ENCODE measurements at places on chromosomes 5 and 9.

DNA sequence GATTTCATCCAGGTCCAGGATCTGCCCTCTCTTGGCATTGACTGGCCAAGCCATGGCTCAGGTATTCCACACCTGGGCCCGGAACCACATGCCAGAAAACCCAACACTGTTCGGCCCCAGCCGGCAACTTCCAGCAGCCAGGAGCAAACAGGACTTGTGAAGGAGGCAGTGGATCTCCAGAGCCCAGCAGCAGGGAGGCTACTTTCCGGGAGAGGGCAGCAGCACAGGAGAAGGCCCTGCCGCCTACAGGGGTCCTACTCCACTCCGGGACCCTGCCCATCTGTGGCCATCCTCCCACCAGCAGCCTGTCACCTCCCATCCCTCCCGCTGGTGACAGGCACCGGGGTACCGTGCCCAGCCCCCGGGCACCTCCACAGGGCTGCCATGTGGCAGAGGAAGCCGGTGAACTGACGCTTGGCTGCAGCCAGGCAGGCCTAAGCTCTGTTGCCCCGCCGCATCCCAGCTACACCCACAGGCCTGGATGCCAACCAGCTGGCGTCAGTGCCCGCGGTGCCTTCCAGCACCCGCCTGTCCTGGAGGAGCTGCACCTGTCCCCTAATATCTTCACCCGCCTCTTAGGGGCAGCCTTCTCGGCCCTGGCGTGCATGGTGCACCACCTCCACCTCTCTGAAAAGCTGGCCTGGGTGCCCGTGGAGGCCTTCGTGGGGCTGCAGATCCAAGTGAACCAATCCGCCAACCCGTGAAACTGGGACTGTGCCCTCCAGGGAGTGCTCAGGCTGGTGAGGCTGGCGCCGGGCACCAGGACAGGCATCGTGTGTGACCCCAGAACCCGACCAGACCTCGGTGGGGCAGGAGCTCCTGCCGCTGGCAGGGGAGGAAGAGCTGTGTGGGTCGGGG lies 18.9 kb upstream of the SLC30A5 start:
- DNase-seq: no peak

DNA sequence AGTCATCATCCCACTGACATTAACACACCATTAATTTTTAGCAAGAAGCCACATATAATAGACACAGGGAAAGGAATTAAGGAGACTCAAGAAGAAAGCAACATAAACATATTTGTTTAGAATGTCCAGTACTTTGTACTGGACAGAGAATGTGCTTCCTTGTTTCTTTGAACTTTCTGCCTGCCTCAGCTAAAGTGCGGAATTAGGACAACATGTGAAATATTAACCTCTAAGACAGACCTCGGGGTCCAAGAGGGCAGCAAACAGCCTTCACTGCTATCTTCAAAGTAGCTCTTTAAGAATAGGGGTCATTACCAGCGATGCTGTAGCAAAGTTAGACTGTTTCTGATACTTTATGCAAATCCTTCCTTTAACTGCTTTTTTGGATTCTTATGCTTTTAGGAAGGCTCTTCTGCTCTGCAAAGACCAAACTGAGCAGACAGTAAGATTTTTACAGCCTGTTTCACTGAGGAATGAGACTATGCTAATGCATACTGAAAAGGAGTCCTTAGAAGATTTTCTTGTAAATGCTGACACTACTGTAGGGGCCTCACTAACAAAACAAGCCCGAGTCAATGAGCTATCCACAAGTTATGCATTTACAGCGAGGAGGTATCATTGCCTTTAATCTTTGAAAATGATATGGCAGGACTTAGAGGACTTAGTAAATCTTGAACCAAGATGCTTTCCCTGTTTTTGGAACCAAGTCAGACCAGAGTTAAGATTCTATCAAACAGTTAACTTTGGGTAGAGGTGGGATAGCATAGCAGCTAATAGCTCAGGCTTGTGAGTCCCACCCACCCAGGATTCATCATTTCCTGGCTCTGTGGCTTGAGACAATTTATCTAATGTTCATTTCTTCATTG lies 23.8 kb downstream of the DAB2 start:
- DNase-seq: no peak

GRCh38 chr9:131807144-131807983 lies 67.5 kb upstream of the RAPGEF1 start:
- no peak for DNase-seq

DNA sequence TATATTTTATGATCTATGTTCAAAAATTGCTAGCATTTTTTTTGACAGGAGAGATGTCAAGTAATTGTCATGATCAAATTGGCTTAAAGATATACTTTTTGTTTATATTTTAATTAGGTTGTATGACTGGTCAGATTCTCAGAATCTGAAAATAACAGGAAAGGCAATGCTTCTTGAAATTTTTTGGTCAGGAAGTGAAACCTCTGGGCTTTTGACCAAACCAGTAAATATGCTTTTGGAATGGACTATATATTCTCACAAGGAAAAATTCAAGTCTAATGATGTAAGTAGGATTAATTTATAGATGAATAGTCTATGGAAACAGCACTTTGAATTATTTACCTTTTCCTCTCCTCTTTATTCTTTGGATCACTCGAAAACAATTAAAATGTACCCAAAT lies 52.3 kb downstream of the SLF1 start:
- no peak for DNase-seq

GRCh38 chr5:115394531-115394930 lies 98.1 kb upstream of the CCDC112 start:
- no peak for DNase-seq

DNA sequence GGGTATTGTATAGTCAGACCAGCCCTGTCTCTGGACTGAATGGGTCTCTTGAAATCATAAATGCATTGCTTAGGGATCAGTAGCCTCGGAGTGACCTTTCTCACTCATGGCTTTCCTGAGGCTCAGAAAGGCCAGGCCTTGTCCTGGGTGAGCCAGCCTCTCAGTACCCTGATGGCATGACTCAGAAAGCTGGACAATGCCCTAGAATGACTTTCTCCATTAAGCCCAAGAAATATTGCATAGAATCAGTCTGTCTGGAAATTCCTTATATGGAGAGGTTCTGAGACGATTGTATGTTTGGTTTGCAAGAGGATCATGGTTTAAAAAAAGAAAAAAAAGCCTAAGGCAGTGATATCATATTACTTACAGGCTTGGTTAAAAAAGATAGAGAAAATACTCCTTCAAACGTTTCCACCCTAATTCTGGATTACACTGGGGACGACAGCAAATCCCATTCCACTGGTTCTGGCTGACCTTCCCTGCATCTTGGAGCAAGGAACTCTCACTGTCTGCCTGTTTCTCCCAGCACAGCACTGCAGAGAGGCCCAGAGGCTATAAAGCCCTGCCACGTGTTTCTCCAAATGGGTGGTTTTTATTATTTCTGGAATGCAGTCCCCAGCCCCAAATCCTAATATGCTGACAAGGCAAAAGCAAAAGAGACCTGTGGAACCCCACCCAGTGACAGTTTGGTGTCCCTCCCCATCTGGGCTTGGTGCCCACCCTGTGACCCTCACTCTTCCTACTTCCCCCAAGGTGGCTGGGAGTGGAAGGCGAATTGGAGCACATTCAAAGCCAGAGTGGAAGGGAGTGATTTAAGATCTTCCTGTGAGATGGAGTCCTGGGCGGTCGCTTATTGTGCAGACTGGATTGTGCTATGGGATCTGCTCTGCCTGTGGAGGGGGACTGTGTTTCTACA lies 34.4 kb downstream of the MAP1B start:
- DNase-seq: no peak

DNA sequence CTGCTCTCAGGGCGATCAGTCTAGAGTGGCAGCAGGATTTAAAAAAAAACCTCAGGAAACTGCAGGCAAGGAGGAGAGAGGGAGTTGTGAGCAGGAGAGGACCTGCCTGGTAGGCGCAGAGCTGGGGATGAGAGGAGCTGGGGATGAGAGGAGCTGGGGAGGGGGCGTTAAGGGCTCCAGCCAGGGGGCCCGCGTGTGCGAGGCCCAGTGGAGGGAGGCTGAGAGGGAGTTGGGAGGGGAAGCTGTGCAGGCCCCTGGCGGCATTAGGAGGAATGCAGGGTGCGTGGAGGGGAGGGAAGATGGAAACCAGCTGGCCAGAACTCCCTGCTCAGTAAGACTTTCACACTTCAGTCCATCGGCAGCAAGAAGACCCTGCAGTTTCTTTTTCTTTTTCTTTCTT lies 45.2 kb upstream of the HMCN2 start:
- DNase-seq: no peak

DNA sequence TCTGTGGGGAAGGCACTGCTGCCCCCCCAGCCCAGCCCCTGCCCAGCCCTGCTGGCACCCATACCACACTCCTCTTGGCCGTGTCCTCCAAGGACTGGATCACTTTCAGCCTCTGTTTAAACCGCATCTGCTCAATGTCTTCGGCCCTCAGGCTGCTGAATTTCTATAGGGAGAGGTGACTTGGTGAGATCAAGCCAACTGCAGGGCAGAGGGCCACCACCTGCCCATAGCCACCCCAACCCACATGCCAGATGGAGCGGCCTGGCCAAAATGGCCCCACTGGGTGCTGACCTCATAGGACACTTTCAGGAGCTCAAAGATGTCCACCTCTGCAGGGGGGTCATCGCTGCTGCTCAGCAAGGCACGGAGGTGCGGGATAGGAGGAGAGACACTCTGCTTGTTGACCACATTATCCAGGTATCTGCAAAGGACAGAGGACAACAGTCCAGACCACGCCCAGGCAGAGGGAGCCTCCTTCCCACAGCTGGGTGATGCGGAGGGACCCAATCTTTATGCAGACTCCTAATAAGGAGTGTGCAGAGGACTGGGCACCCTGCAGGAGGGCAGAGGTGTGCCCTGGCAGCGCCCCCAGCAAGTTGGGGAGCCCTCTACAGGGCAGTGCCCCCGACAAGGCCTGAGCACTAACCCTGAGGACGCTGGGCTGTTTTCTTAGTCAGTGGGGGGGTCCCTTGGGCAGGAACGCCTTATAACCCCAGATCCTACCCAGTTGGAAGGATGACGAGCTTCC lies 14.4 kb upstream of the MRNIP start:
- no peak for DNase-seq

- no peak for DNase-seq
These were observed 99.9 kb downstream of the SSBP2 start for GRCh38 chr5:81650987-81651386.

DNA sequence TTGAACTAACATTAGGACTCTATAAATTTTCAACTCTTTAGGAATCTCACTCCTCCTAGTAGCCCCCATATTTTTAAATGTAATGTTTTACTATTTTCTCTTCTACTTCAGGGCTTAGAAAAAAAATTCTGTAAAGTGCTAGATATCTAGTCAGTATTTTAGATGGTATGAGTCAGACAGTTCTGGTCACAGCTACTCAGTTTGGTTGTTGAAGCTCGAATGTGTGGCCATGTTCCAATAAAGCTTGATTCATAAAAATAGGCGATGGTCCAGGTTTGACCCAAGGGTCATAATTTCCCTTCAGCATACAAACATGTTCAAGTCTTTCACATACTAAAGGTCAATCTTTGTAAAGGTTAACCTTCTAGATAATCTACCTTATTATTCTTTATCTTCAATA lies 566.0 kb upstream of the CDH18 start:
- DNase-seq: no peak

GRCh38 chr9:98995971-98996504 lies 52.3 kb downstream of the COL15A1 start:
- DNase-seq: no peak

DNA sequence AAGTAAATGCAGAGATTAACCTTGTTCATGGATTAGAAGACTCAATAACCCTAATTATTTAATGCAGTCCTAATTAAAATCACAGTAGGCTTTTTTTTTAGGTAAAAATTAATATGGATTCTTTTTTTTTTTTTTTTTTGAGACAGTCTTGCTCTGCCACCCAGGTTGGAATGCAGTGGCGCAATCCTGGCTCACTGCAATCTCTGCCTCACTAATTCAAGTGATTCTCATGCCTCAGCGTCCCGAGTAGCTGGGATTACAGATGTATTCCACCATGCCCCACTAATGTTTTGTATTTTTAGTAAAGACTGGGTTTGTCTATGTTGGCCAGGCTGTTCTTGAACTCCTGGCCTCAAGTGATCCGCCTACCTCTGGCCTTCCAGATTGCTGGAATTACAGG lies 40.6 kb downstream of the DENND4C start:
- no peak for DNase-seq

DNA sequence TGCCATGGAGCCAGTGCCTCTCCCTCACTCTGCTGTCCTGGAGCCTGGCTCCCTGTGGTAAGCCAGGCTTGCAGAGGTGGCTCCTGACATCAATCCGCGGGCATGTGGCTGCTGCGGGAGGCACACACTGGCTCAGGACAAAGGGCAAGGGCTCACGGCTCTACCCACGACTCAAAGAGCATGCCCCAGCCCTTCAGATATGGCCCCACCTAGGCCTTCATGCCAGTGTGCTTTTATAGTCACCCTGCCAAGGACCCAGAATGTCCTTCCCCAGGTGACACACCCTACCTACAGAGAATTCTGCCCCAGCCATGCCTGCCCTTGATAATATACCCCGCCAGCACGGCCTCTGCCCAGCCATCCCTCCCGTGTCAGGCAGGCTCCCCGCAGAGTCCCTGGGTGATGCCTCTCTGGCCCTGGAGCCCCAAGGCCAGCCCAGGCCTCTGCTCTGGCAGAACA lies 1.6 kb downstream of the MGAT4B start:
- DNase-seq: no peak

DNA sequence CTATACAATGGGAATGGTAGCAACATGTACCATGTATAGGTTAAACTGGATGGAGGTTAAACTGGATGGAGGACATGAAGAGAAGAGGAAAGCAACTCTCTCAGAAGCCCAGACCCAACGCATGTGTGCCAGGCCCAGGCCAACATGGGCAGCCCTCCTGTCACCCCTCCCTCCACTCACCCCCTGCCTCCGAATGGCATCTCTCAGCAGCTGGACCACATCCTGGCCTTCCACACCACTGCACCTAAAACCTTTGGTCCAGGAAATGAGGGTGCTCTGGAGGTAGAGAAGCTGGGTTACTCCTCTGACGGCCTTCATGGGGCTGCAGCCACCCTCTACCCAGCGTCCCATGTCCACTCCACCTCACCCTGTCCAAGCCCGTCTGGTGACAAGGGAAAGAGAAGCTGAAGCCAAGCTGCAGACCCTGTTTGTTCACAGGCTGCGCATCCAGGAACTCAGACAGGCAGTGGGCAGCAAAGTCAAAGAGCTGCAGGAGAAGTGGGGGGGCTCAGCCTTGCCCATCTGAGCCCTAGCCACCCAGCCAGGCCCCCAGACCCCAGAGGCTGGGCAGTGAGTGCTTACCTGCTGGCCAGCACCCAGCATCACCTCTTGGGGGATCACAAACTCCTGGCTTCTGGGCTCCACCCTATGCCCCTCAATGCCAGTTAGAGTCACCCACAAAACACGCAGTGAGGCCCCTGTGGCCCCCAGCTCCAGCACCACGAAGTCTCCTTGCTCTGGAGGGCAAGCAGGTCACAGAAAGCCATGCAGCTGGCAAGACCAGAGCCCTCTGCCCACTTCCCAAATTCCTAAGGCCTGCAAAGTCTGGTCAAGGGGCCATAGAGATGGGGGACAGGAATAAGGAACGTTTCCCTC lies 8.5 kb downstream of the HK3 start:
- no peak for DNase-seq

DNA sequence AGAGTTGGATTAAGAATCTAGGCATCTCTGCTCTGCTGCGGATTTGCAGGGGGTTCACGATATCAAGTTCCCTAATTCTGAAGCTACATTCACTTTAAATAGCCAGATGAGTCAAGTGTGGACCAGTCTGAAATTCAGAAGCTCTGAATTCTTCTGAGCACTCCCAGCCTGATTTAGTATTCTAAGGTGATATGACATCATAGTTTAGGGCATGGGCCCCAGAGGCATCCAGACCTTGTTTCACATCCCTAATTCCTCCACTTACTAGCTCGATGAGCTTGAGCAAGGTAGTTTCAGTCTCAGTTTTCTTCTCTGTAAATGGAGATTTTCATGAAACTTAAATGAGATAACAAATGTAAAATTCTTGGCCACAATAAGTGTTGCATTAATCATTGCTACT lies 65.2 kb downstream of the TMEM167A start:
- no peak for DNase-seq

GRCh38 chr9:97543561-97543960 lies 42.1 kb downstream of the TMOD1 start:
- DNase-seq: no peak
